A549 treated with Mapracorat at 1 μM for 4 hours (cell line): ENCODE measurements at places on chromosomes 2 and 18. TPM values are rescaled to one million over a fixed set of nuclear protein-coding genes. Genes with fewer than 3 reads are reported as not detected.

Gene ALPG
- 0.23 to 0.45 TPM (median 0.28 TPM) in 5 replicates for total RNA-seq

Gene NYAP2
- total RNA-seq, result 0.02 TPM in 1 of 5 replicates, not detected in the others

Gene CRYBA2
- total RNA-seq, result not detected in 5 replicates

Gene SOWAHC
- total RNA-seq, result 7.6 to 10.5 TPM (median 10.3 TPM) in 5 replicates

Gene TUBA4B
- 0.13 to 0.28 TPM (median 0.18 TPM) in 4 of 5 replicates, not detected in the other for total RNA-seq

Gene RIT2
- total RNA-seq, result not detected in 5 replicates

Gene SLC5A7
- not detected in 5 replicates for total RNA-seq

Gene ST8SIA5
- total RNA-seq, result not detected in 5 replicates

Gene C1QL2
- total RNA-seq, result 0.11 to 0.53 TPM (median 0.31 TPM) in 5 replicates
